ENCODE measurements at places on chromosomes 11 and 22.
A peak's percentile ranks its signal among the peaks of the same experiment; 100 is the strongest.

- DNase-seq: no peak
Observed at GRCh38 chr11:134339756-134340155, 8.0 kb downstream of the GLB1L2 start.

DNA sequence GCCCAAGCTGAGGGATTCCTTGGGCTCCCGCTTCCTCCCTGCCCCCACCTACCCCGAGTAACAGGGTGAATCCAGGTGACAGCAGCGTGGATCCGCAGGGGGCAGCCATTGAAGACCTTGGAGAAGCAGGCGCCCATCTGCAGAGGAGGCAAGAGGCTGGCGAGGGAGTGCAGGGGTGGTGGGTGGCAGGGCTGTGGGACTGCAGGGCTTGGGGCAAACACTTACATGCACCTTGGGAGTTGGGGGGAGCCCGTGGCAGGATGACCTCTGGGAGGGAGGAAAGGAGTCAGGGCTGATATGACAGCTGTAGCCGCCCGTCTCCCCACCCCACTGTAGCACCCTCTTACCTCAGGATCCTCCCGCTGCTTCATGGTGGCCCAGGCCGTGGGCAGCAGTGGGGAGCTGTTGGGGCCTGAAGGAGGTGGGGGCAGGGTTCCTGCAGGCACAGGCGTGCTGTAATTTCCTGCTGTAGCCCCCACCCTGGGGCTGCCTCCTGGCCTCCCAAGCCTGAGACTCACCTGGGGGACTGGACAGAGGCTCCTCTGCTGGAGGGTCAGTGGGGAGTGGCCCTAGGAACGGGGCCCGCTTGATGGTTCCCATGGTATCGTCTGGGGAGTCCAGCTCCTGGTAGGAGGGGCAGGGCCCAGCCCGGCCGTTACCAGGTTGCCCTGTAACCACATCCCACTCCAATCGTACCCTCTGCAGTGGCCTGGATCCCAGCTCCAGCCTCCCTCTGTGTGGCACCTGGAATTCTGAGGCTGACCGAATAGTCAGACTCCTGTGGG lies 6.1 kb downstream of the MAP4K2 start:
- DNase-seq: no peak

DNA sequence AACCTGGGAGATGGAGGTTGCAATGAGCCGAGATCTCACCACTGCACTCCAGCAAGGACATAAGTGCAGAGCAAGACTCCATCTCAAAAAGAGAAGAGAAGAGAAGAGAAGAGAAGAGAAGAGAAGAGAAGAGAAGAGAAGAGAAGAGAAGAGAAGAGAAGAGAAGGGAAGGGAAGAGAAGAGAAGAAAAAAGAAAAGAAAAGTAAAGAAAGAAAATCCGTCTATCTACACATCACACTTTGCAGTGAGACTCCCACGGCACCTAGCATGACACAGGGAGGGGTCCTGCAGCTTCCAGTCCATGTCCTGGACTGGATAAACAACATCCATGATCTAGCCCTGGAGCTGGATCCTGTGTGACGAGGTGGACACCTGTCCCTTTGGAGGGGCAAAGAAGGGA lies 4.0 kb upstream of the PPARA start:
- DNase-seq: no peak

- no peak for DNase-seq
Observed at GRCh38 chr11:4095509-4096230, 1.1 kb downstream of the RRM1 start.

DNA sequence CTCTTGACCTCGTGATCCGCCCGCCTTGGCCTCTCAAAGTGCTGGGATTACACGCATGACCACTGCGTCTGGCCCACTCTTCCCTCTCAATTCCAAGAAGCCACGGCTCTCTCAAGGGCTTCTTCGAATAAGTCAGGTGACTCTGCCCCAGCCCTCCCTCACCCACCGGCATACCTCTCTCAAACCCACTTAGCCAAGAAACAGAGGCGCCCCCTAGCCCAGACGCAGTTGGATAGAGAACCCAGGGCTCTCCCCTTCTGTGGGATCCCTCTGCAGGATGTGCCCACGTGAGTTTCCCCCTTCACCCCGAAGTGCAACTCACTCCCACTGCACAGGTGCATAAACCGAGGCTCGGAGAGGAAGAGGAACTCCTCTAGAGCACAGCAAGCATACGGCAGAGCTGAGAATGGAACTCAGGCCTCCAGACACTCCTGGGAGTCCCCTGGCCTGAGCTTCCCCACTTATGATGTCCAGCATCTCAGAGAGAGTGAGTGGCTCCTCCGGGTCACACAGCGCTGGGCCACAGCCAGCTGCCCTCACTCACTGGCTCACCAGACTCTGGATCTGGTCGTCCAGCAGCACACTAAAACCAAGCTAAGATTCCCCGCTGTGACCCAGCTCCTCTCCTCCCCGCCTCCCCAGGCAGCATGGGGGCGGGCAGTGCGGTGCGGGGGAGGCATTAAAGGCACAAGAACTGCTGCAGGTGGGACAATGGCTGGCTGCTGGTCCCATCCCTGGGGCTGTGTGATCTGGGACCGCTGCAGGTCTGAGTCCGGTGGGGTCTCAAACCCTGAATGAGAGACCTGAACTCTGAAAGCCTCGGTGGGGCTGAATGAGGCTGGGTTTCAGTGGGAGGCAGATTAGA lies 16.8 kb upstream of the RGL4 start:
- DNase-seq: no peak

DNA sequence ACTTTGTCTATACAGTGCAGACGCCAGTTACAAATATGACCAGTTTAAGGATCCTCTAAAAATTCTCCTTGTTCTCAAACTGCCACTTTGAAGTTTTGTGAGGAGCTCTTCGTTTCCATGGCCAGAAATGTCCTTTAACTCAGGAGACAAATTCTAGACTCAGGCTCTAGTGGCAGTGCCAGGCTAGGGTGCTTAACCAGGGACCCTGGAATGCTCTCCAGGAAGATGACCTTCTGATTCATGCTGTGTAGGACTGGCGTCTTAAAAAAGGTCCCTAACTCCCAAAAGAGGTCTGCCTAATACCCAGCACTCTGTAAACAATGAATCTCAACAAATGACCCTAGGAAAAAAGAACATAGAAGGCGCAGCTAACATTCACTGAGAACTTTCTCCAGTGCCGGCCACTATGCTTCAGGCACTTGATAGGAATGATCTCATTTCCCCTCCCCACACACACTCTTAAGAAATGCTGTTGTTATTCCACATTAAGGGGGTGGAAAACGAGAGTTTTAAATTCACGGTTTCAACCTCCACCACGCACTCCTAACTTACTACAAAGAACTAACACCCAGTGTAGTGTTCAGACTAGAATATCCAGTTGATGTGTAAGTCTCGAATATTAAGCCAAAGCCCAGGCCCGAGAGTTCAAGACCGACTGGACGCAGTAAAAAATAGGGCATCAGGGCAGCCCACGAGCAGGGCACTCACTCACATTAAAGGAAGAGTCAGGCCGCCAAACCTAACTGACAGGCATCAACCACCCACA lies 747 bp downstream of the NXF1 start:
- no peak for DNase-seq

DNA sequence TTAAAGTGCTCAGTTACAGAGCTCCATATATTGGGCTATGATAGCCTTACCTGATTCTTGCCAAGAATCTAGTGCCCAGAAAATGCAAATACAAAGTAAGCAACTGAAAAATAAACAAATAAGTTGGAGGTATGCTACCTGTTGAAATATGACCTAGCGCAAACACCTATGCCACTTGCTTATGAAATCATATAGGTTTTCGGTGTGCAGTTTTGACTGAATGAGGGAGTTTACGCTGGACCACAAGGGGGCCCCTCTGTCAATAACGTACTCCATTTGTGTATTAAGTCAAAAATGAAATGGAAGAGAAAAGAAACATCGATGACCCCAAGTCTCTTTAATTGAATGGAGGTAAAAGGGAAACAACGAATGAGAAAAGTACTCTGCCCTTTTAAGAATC lies 84.9 kb upstream of the TRIM77 start:
- peak; percentile 18 for DNase-seq

DNA sequence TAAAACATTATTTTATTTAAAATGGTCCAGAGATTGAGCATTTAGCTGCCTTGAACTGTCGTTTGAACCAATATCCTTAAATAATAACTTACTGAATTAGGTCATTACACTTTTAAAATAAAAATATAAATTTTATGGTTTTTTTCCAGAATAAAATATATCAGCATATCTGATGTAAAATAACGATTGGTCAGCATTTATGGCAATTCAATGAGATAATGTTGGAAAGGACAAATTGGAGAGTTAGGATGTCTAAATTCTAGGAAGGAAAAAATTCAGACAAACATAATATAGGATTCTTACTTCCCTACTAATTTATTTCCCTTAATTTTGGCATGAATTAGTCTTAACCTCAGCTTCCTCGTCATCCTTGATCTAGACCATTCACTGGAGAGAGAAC lies 113.4 kb downstream of the GRIA4 start:
- DNase-seq: no peak

DNA sequence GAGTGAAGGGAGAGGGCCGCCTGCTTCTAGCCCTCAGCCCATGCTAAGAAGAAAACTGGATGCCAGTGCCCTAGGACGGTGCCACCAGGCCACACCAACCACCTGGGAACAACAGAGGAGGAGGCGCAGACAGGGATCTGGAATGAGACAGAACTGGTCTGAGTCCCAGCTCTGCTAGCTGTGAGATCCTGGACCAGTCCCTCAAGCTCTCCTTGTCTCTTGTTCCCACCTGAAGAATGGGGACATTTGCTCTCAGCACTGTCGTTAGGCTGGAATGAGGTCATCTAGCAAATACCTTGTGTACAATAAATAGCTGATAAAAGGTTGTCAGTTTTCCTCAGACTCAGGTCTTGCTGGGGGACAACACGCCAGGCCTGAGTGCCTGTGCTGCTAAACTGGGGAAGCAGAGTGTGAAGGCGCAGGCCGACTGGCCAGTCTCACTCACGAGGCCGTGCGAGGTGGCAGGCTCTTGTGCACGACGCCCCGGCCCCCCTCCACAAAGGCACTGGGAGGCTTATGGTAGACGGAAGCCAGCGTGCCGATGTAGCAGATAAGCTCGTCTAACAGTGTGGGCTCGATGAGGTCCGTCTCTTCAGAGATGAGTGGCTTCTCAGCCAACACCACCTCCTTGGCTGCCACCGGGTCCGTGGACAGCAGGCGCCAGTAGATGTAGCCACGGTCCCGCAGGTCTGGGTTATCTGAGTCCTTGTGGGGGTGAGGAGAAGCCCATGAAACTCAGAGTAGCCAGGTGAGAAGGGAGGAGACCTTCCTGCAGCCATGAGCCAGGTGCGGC lies 25.8 kb upstream of the RASL10A start:
- no peak for DNase-seq

DNA sequence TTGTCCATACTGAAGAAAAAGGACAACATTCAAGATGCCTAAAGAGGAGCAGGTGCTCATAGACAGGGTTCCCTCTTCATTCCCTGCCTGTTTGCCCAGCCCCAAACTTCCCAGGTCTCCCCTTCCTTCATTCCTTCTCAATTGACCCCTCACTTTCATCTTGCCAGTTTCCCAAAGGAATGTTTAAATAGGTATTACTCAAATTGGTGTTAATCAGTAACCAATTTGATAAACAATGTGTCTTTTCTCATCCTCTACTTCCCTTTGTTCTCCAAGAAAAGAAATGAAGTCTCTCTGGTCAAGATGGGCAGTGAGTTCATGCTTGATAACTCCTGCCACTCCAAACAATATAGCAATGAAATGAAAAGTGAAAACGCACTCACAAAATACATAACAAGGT lies 101.9 kb downstream of the TMPRSS5 start:
- DNase-seq: no peak

DNA sequence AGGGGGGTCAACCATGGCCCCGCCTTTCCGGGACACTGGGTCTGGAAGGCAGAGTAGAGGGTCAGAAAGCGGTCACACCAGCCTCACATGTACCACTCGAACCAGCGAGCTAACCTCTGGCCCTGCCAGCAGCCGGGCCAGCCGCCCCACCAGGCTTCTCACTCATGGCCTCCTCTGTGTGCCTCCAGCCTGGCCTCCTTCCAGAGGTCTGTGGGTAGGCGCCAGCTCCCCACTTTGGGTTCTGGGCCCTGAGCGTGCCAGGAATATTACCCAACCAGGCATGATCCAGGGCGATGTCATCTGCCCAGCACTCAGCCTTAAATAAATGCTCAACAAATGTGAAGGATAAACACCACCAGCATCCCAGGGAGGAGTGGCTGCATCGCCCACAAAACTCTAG lies 5.8 kb downstream of the SCUBE1 start:
- DNase-seq: no peak

GRCh38 chr11:116100016-116100415 lies 595.8 kb upstream of the CADM1 start:
- DNase-seq: no peak

DNA sequence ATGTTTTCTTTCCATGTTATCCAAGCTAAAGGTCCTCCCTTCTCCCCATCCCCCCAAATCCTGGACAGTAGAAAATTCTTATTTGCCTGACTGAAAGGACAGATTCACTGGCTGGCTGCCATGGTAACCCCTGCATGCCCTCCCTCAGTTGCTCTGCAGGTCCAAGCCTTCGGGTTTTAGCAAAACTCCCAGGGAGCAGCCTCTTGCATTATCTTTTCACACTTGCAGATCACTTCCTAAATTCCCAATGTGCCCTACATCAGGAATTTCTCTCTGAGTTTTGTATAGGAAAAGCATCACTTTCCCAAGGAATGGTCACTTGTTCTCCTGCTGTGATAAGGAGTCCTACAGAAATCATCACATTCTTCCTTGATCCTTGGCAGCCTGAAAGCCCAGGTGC lies 75.0 kb upstream of the TENM4 start:
- no peak for DNase-seq

DNA sequence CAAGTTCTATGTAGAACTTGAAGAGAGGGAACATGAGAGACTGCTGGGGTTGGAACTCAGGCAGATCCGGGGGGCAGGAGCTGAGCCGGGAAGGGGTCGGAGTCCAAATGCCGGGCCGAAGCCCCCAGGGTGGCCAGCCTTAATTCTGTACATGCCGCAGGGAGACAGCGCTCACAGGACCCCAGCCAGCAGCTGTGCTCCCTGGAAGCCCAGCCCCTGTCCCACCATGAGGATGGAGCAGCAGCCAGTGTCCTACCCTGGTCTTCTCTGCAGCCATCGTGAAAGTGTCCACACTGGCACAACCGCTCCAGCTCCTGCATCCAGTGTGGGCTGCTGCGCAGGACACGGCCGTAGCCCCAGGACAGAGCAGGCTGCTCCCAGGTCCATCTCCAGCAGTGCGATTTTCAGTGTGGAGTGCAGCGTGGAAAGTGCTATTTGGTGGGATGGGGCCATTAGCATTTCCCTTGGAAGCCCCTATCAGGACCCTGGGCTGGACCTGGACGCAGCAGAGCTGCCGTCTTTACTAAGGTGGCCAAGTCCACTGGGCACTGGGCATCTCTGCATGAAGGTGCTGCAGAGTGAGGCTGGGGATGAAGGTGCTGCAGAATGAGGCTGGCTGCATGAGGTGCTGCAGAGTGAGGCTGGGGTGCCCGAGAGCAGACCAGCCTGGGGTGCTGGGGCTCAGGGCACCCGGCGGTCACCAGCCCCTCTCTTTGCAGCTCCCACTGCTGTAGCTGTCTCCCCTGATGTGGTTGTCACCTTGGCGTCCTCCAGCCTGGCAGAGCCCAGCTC lies 737.4 kb downstream of the BRD1 start:
- no peak for DNase-seq

GRCh38 chr11:60378354-60378753 lies at the start of gene MS4A7:
MS4A7 (plus strand) TSS chr11:60378532; CDS start chr11:60383142, 4,610 bp downstream.
- DNase-seq: no peak

- no peak for DNase-seq
Observed at GRCh38 chr11:75273411-75274391, 33.1 kb downstream of the TPBGL start.

- DNase-seq: no peak
Observed at GRCh38 chr11:58730507-58731089, 1.1 kb downstream of the GLYAT start.
